ENCODE measurements at places on chromosomes 6 and 20.

GRCh38 chr20:37383229-37383989, 37.5 kb downstream of the SRC start:
- DNase-seq, result no peak

DNA sequence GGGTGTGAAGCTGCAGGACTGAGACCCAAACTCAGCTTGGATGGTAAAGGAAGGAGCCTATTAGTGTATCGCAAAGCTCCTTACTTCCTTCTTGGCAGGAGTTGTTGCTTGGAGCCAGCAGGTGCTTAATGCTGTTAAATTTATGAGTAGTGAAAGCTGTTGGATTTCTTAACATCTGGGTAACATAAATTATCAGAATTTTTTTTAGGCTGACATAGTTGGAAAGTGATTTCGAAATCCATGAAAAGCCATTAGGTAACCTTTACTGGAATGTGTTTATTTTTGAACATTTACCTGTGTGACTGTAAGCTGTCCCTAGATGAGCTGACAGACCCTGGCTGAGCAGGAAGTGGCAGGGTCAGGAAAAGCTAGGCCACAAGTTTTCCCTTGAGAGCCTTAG, 470.4 kb upstream of the SLC35B3 start:
- no peak for DNase-seq

DNA sequence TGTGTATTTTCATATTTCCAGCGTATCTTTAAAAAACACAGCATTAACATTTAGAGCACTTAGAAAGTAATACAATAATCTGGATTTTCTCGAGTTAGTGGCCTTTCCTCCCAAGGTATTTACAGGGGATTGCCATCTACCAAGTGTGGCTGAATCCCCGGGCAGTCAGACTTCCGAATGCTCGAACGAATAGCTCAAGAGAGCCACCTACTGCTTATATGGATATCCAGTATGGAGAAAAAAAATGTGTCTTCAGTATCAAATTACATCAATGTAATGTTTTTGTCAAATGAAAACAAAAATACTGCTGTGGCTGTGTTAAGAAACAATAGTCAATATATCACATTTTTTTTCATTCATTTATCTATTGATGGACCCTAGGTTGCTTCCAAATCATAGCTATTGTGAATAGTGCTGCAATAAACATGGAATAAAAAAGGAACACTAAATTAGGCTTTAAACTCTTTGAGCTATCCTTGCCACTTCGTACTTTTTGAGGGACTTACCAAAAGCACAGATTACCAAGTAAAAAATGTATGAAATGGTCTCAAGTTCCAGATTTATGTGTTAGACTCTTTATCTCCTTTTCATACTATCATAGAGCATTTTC, 654.5 kb upstream of the PTCHD4 start:
- DNase-seq, result no peak

DNA sequence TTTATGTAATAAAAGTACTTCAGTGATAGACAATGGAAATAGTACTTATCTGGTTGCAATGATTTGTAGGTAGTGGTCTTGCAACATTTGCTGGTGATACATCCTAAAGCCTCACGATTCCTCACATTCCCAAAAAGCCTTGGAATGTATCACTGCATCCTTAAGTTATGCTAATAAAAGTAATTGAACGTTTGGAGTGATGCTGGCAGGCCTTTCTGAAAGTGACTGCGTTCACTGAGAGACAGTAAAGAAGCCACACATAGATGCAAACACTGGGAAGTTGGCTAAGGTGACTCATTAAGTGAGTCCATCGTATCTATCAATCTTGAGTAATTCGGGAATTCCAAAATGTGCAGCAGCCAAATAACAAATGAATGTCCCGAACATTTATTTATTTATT, 444.1 kb upstream of the SOX4 start:
- DNase-seq, result no peak

DNA sequence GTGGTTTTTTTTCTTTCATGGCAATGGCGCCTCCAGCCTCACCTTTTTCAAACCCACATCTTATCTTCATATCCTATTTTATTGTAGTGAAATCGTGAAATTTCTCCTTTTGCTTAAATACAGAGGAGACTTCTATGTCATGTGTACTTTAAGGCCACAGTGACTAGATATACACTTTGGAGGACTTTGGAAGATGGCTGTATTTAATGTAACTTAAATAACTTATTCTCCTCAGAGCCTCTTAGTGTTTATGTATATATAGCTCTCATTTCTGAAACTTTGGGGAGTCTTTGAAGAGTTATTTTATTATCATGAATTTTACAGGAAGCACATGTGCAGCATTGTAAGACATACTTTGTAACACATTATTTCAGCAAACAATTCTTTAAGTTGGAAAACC, 968 bp downstream of the LAMA2 start:
- no peak for DNase-seq

DNA sequence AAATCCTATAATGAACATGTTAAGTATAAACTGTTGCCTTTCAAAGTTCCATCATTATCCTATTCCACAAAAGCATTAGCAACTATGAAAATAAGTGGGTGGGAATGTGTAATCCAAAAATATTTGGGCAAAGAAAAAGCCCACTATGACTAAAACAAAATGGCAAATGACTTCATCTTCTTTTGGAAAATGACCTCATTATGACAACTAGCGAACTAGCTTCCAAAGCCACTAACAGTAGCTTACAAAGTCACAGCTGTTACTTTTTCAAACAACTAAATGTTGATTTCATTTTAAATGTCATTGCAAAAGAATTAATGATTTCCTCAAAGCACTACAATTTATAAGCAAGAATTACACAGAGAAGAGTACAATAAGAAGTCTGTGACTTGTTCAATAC, 49.8 kb upstream of the RUNX2 start:
- DNase-seq, result no peak

DNA sequence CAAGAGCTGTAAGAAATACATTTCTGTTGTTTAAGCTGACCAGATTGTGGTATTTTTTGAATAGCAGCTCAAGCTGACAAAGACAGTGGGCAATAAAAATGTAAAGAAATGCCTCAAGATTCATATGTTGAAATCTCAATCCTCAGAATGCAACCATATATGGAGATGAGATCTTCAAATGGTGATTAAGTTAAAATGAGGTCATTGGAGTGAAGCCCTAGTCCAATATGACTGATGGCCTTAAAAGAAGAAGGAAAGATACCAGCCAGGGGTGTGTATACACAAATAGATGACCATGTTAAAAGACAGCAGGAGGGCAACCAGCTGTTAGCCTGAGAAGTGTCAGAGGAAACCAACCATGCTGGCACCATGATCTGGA, 7.1 kb upstream of the DDO start:
- no peak for DNase-seq
